Activated CD4-positive, CD25-positive, alpha-beta regulatory T cell (primary cell): ENCODE measurements at places on chromosomes 4 and X.

- DNase-seq, result no peak
Observed at GRCh38 chr4:88003261-88003660, 4.2 kb upstream of the PKD2 start.

- no peak for DNase-seq
Observed at GRCh38 chr4:6918338-6918737, 8.7 kb downstream of the TBC1D14 start.

- DNase-seq, result no peak
Observed at GRCh38 chrX:118655561-118656246, 71.7 kb upstream of the IL13RA1 start.

- DNase-seq, result no peak
Observed at GRCh38 chrX:109487640-109488039, 5.8 kb upstream of the GUCY2F start.

DNA sequence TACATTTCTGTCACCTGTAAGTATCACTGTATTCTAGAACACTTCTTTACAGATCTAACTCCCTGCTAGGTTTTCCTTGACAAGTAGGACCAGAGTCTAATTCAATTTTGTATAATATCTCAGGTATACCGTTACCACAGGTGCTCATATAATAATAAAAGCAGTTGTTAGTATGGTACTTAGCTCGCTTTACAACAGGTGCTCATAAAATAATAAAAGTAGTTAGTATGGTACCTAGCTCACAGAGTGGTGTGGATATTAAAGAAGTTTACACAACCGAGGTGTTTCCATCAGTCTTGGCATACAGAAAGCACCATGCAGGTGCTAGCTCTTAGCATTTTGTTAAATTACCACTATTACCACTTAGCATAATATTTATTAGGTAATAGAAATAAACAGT lies 32.9 kb upstream of the FGFBP2 start:
- DNase-seq, result no peak

GRCh38 chr4:60805500-60806313 lies 394.4 kb upstream of the ADGRL3 start:
- DNase-seq, result no peak

GRCh38 chr4:83708500-83709175 lies 172.7 kb downstream of the GPAT3 start:
- no peak for DNase-seq

DNA sequence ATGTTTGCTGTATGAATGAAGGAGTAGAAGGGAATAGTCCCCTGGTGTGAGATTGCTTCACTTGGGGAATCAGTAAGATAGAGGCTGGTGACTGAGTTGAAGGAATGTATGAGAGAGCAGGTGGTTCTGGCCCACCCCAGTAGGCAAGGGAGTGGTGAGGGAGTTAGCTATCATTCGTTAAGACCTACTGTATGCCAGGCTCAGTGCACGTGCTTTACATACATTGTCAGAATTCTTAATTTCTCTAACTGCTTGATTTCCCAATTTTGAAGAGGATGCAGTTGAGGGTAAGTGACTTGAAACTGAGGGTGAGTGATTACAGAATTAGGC lies 700 bp downstream of the VMA21 start:
- DNase-seq, result no peak

GRCh38 chr4:61239250-61239649 lies 39.1 kb downstream of the ADGRL3 start:
- DNase-seq, result no peak

DNA sequence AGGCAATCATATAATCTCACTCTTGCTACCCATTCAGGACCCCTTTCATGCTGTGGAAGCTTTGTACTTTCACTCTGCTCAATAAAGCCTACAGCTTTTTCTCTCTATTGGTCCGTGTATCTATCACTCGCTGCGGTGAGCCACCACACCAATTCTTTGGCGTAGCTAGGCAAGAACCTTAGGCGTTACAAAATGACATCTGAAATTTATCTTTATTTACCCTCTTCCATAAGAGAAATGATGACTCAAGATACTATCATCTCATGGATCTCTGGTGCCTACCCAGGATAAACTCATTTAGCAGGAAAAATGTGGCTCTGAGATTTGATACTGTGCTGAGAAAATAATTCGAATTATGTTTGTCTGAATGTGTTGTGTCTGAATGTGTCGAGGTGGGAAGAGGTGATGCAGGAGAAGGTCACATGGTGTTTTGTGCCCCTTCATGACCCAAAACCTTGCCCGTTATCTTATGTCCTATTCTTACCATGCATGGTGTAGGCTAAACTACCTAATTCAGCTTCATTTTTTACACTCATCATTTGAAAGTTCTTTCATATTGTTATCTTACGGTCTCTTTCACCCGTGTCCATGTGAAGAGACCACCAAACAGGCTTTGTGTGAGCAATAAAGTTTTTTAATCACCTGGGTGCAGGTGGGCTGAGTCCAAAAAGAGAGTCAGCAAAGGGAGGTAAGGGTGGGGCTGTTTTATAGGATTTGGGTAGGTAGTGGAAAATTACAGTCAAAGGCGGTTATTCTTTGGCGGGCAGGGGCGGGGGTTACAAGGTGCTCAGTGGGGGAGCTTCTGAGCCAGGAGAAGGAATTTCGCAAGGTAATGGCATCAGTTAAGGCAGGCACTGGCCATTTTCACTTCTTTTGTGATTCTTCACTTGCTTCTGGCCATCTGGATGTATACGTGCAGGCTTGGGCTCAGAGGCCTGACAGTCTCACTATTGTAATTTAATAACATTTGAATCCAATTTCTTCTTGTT lies 41.6 kb upstream of the GIMD1 start:
- DNase-seq, result no peak

DNA sequence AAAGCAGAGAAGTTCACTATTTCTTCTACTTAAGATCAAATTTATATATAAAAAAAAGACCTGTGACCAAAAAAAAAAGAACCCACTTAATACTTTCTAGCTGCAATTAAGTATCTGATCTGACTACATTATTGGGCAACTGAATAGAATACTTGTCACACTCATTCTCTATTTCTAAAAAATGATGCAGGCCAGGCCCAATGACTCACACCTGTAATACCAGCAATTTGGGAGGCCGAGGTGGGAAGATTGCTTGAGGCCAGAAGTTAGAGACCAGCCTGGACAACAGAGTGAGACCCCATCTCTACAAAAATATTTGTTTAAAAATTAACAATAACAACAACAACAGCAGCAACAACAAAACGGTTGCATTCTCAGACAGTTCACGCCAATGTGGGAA lies 108.8 kb upstream of the BMP2K start:
- no peak for DNase-seq

DNA sequence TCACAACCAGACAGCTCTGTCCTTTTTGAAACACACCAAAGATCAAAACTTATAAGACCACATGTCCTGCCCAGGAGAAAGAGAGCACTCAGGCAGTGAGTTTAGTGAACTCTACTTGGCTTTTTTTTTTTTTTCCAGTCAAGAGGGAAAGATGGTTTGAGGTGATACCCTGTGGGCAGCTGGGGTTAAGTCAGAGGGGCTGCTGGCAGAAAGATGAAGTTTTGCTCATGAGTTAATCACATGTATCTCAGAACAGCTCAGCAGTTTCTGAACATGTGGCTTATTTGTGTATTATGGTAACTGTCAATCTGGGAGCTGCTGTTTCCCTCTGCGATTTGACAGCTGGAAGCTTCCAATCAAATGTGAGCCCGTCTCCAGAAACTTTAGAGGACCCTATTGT lies 56.4 kb upstream of the MAP3K15 start:
- DNase-seq, result no peak
